ENCODE measurements at places on chromosomes 1 and 21.

GRCh38 chr1:216824511-216824910, 101.3 kb upstream of the ESRRG start:
- DNase-seq: no peak

- DNase-seq: no peak
These were observed 137.3 kb upstream of the SPAG17 start for GRCh38 chr1:118322331-118322730.

DNA sequence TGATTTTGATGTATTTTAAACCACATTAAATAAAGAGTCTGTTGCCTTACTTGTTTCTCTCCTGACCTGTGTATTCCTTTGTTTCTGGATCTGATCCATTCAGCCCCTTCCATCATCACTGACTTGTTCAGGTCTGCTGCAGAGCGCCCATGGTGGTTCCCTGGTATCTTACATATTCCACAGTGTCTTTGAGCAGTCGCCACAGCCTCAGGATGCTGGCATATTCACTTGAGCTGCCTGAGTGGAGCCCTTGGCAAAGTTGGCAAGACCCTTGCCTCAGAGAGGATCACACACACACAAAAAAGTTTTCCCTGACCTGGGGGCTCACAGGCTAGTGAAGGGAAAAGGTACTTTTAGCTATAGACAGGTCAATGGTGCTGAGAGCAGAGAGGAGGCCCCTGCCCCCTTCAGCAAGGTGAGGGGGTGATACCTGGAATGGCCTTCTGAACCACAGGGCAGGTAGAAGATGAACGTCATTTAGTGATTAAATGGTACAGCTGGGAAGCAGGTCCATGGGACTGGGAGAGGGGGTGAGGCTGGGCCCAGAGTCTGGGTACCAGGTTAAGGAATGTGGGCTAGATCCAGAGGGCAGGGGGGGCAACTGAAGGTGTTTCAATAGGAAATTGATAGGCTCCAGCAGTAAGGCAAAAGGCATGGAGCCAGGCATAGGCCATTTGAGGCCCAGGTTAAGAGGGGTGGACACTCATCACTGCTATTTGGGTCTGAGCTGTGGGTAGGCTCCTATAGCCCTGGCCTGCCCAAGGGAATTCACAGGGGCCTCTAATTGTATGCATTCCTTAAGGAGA, 2.0 kb upstream of the CCDC28B start:
- DNase-seq: no peak

- no peak for DNase-seq
These were observed 17.0 kb downstream of the IL10RB start for GRCh38 chr21:33283203-33283602.

GRCh38 chr21:19692231-19692630, 1288.6 kb upstream of the TMPRSS15 start:
- DNase-seq: no peak

- DNase-seq: peak; percentile 8
These were observed 54.8 kb downstream of the NR5A2 start for GRCh38 chr1:200082329-200082728.

GRCh38 chr1:37177230-37177864, 143.0 kb upstream of the GRIK3 start:
- no peak for DNase-seq

GRCh38 chr1:180250499-180250770, 20.4 kb downstream of the LHX4 start:
- no peak for DNase-seq

GRCh38 chr21:31556662-31557061, 102.8 kb upstream of the SOD1 start:
- DNase-seq: no peak

- DNase-seq: no peak
These were observed 108.2 kb downstream of the MRPS6 start for GRCh38 chr21:34181431-34182039.

- DNase-seq: peak; percentile 38
These were observed 6.0 kb downstream of the RAVER2 start for GRCh38 chr1:64750875-64751274.

DNA sequence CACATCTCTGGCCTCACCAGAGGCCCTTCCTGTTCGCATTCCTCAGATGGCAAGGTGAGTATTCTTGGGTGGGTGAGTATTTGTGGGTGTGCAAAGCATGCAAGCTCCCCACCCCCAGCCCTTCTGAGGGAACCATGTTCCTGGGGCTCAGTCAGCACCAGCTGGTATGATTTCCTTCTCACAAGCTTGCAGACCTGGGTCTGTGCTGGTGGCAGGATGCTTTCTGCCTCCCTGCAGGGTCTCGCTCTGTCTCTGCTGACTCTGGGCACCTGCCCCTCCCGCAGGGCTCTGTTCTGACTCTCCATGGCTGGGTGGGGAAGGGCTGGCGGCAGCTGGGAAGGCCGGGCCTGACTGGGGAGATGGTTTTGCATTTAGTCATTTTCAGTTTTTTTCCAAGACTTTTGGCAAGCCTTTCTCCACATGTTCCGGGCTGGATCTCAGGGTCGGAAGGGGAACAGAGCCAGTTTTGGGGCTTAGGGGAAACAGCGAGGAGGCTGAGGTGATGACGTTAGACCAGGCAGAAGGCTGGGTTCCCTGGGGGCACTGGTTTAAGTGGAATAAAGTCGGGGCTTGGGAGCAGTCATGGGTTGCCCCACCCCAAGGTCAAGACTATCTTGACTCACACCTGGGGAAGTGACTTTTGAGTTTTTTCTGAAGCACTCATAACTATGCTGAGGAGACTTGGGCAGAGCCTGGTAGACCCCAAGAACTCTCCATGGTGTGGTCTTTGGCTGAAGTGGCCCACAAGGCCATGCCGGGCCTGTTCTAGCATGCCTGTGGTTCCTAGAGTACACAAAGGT, 6.2 kb downstream of the RASSF5 start:
- peak; percentile 84 for DNase-seq

DNA sequence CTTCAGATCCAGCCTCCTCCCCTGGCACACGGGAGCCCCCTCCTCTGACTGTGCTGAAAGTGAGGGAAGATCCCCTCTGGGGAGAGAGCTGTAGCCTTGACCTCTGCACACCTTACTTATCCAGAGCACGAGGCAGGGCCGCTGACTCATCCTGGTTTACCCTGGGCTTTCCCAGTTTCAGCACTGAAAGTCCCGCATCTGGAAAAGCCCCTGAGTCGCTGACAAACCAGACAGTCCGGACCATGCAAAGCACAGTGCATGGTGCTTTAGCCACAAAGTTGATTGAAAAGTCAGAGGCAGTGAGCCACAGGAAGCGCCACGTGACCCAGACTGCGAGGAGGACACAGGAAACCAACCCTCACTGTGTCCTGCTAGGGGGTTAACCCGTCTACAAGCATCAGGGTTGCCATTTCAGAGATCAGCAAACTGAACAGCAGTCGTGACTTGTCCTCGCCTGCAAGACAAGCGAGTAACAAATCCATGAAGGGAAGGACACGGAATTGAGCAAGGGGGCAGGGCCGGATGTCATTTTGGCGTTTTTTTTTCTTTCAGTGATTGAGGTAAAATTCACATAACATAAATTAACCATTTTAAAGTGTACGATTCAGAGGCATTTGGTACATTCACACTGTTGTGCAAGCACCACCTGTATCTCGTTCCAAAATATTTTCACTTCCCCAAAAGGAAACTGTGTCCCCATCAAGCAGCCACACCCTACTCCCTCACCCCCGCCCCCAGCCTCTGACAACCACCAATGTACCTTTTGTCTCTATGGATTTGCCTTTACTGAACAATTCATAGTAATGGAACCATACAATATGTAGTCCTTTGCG, 19.9 kb upstream of the IFNGR2 start:
- DNase-seq: peak; percentile 80

GRCh38 chr1:161335796-161336195, 21.6 kb downstream of the SDHC start:
- DNase-seq: peak; percentile 54

GRCh38 chr1:218890451-218890850, 283.2 kb upstream of the LYPLAL1 start:
- peak; percentile 10 for DNase-seq

GRCh38 chr21:45209685-45210284, 77.9 kb downstream of the POFUT2 start:
- DNase-seq: no peak

GRCh38 chr1:119225831-119226230, 85.4 kb upstream of the WARS2 start:
- no peak for DNase-seq

- no peak for DNase-seq
These were observed 623 bp downstream of the CAPN2 start for GRCh38 chr1:223712850-223713474.

- DNase-seq: peak; percentile 75
These were observed 2.0 kb downstream of the FCER1G start for GRCh38 chr1:161216945-161217712.

DNA sequence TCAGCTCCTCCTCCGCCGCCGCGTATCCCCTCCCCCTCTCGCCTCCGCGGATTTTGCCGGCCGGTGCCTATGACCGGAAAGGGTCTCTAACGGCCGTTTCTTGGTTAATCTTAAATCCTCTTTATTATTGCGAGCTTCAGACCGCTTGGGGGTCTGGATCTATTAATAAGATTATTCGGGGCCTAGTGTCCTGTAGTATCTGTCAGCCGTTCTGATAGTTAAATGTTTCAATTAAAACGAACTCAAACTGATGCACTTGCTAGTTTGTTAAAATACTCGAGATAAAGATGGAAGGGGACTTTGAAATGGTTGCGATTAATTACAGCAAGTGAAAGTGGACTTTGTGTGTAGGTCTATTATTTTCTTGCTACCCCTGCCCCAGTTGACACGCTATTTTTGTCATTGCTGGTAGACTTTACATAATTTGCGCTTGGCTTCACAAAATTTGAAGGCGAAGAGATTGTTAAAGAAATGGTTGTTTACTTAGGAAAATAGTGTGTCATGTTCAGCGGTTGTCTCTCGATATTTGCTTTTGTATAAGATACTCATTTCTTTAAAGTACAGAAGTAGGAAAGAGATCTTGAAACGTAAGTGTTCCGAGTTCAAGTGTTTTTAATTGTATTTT, 779 bp downstream of the SON start:
- DNase-seq: no peak

DNA sequence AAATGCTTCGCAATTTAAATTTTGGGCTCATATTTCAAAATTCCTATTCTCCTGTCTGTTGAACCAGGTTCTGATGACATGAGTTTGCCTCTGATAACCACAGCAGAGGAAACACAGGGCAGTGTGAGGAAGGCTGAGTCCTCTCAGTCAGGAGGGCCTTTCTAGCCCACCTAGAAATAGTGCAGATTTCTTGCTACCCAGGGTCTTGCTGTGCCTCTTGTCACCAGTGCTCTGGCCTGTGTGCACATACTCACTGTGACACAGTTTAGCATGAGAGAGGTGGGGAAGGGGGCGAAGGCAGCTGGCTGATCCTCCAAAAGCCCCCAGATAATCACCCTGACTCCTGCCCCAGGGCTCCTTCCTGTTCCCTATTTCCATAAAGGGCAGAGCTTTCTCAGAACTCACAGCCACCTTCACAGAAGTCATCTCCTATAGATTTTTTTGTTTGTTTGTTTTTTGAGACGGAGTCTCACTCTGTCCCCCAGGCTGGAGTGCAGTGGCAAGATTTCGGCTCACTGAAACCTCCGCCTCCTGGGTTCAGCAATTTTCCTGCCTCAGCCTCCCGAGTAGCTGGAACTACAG, 23.7 kb downstream of the ERRFI1 start:
- DNase-seq: no peak

DNA sequence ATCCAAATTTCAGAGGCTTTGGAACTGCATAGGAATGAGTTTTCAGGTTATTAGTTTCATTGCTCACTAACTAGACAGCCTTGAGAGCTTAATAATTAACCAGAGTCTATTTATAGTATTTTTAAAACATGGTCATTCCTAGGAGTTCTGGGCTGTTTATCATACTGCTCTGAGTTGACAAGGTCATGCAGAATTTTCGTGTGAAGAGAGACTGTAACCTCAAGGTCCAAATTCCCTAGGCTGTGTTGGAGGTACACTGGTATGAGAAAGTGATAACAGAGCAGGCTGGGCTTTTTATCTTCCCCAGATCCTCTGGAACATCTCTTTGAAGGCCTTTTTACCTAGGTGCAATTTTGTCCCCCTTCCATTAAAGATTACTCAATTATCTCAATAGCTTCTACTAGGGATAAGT, 736.3 kb downstream of the LTN1 start:
- peak; percentile 63 for DNase-seq

- DNase-seq: no peak
These were observed 82.2 kb downstream of the TPR start for GRCh38 chr1:186292875-186293274.

DNA sequence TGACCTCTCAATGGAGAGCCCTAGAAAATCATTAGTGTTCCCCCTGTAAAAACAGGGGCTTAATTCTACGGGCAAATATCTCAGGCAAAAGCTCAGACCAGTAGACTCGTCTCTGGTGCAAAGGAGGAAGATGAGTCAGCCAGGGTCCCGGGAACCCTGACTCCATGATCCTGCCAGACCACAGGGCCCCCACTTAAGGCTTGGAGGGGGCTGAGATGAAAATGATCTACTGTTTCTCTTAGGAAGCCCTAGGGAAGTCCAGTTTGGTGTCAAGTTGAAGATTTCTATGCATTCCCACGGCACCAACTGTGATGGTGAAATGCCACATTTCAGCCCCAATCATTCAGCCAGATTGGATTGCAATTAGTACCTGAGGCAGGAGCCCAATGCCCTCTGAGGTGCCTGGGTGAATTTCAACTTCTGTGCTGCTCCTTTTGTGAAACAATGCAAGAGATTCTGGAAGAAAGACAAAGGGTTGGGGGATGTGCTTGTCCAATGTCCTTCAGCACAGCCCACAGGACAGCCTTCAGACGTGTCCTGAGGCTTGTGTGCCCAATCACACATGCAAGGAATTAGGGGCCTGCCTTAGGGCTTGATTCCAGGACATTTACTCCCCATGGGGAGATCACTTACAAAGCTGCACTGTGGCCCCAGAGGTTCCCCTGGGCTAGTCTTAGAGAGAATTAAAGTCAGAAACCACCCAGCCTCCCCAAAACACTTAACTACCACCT, 18.1 kb downstream of the NAV1 start:
- DNase-seq: peak; percentile 65

DNA sequence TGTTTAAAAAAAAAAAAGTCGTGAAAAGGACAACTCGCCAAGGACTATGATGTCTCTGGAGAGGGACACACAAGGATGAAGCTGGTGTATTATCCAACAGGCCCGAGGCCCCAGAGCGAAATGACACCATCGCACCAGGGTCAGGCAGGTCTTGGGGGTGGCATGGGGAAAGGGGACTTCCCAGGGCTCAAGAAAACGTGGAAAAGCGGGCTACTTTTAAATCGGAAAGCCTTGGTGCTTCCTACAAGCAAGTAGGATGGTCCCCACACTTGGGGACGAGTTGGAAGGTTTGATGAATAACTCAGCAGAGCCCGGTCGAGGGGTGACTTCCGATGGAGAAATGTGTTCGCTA, 505 bp upstream of the GNPAT start:
- no peak for DNase-seq
